HS-5 (cell line): ENCODE measurements at places on chromosomes 2 and 18.

DNA sequence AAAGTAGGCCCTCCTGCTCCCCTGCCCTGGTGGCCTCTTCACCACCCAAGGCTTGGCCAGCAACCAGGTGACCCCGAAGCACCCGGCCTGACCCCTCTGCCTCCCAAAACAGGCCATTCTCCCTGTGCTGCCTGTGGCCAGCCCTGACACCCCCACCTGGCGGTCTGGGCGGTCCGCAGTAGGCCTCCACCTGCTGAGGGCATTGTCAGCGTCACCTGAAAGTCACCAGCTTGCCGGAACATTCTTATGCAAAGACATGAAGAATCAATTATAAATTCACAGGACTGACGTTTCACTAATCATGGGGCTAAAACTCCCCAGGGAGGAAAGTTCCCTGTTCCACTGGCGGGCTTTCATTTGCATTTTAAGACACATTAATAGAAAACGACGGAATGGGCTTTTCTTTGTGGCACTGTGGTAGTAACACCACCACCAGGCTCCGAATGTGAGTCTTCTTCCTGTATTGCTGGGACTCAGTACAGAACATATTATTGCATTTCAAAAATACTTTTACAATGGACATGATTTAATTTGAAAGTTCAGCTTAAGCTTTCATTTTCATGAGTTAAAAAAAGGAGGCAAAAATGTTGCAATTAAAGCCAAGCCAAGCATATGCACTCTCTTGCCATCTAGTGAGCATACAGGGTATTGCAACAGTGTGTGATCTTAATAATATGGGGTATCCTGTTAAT is 57.4 kb downstream of the ADI1 start:
- DNase-seq: no peak

DNA sequence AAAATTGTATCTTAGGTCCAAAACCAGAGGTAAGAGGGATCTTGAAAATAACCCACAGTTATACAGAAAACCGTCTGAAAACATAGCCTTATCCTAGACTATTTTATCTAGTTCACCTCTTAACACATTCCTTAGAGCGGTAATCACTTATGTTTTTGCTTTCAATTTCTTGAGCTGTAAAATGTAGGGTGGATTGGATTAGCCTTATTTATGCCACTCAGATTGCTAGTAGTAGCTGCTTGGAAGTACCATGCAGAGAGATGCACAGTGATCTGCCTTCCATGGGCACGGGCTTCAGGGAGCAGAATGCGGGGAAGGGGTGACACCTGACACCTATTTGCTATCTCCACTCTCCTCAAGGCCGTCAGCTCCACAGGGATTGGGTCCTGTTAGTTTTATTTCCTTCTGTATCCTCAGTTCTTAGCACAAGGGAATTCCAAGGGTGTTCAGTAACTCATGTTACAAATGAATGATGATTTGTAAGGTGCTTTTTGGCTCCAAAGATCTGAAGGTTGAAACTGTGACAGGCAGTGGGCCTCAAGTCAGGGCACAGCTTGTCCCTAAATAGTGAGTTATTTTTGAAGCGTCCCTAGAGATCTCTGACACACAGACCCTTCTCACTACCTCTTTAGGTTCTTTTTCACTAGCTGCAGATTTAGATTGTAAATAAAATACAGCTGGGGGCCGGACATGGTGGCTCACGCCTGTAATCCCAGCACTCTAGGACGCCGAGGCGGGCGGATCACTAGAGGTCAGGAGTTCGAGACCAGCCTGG is 64.0 kb upstream of the PMAIP1 start:
- DNase-seq: no peak

- DNase-seq: no peak
Measured at GRCh38 chr2:143579456-143579855, 450.2 kb downstream of the ARHGAP15 start.

- DNase-seq: no peak
Measured at GRCh38 chr2:156346731-156347130, 14.2 kb upstream of the NR4A2 start.

DNA sequence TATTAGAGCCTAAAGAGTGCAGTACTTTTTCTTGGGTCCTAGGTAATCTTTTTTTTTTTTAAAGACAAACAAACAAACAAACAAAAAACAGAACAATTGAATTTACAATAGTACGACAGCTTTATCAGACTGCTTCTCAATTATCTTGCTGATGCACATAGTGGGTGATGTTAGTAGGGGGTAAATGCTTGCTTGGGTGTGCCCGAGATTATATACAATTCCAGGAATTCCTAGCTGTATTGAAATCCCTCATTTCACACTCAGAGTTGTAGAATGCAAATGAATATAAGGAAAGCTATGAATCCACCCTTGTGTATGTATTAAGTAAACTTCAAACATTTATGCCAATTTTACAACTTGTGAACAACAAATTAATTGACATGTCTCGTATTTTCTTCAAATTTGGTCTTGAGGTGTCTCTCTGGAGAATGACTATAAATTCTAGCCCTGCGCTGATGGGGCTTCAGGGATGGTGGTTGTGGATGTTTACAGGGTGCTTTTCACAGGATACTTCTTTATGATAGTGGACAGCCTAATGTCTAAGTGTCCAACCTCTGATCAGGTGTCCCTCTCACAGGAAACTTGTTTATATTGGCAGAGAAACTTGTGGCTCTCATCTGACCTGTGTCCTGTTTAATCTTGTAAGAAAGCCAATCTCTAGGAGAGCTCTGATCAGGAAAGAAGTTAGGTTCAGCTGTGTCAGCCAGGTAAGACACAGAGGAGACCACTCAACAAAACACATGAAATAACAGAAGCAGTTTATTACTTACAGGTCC is 61.9 kb upstream of the SLC39A10 start:
- no peak for DNase-seq

DNA sequence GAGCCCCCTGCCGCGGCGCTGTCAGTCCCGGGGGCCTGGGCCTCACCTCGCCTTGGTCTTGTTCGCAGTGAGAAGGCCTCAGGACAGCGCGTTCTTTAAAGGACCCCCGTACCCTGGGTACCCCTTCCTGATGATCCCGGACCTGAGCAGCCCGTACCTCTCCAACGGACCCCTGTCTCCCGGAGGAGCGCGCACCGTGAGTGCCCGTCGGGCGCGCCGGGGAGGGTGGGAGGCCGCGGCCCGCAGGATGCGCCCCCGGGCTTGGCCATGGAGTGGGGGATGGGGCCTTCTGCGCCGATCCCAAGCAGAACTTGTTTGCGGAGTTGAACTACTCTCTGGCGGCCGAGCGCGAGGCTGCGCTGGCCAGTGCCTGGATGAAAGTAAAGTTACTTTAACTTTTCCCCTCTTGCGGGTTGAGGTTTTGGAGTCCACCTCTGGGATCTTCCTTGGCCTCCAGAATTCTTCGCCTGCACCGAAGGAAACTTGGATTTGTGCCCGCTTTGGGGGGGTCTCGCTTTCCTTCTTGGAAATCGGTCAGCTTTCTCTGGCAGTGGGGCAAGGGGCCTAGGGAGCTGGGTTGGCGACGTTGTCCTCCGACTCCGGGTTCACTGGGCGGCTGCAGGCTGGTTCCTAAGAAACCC is 1.2 kb downstream of the TCF7L1 start:
- DNase-seq: no peak

GRCh38 chr2:128684523-128684922 is 365.9 kb upstream of the HS6ST1 start:
- DNase-seq: no peak

- DNase-seq: no peak
Measured at GRCh38 chr2:237326266-237327171, 87.4 kb downstream of the COL6A3 start.

- DNase-seq: no peak
Measured at GRCh38 chr2:227880460-227880859, 9.0 kb downstream of the DAW1 start.

- peak; percentile 35 for DNase-seq
Measured at GRCh38 chr18:28267878-28268625, 91.1 kb upstream of the CDH2 start.

GRCh38 chr2:218992703-218993344 is 398 bp downstream of the CRYBA2 start:
- no peak for DNase-seq

- DNase-seq: no peak
Measured at GRCh38 chr2:47194410-47194809, 39.3 kb upstream of the STPG4 start.

DNA sequence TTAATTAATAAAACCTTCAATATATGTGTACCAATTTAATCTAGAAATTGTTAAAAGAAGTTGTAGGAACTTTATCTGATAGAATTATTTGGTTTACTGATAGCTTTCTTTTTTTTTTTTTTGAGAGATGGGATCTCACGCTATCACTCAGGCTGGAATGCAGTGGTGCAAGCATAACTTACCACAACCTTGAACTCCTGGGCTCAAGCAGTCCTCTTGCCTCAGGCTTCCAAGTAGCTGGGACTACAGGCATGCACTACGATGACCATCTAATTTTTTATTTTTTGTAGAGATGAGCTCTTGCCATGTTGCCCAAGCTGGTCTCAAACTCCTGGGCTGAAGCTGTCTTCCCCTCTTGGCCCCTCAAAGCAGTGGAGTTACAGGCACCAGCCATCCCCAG is 66.8 kb downstream of the CCDC138 start:
- DNase-seq: no peak

DNA sequence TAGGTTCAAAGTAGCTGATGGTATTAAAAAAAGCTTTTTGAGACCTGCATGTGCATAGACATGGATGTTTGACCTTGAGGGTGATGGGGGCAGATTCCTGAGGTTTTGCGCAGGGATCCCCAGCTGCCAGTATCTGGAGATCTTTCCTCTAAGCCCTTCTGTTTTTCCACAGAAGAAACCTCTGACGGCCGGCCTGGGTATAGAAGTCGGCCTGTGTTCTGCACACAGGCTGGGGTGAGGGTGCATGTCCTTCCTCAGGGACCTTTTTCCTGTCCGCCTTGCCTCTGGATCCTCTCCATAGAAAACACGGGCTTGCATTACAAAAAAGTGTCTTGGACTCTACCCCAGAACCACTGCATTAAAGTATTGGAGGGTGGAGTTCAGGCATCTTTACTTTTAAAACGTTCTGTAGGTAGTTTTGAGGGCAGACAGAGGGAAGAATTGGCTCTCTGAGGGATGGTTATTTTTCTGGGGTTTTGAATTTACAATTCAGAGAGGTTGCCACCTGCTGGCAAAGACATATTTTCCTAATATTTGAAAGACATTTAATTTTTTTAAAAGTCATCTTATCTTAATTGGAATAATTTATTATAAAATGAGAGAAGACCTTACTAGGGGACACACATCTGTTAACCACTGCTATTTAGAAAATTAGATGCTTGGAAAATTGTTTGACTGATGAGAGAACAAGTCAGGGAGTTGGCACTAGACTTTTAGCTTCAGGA is 350.6 kb downstream of the DCDC2C start:
- no peak for DNase-seq

DNA sequence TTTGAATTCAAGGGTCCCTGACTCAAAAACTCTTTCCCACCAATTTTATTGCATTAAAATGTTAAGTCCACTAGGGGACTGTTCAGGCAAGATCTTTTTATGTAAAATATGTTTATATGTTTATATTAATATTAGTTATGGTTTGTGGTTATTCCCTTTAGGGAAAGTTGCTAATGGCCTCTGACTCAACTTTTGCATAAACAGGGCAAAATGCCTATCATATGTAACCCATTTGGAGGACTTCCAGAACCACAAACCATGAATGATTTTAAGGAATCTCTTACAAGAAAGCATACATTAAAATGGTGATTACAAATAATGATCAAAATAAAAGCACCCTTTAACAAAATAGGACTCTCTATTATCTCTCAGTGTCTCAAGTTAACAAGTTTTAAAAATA is 1484.5 kb upstream of the ZEB2 start:
- peak; percentile 61 for DNase-seq

- DNase-seq: no peak
Measured at GRCh38 chr2:240561325-240561971, 1.3 kb downstream of the DUSP28 start.

GRCh38 chr18:3401669-3402620 is 48.0 kb upstream of the TGIF1 start:
- DNase-seq: no peak

- DNase-seq: no peak
Measured at GRCh38 chr2:118223511-118223991, 135.3 kb downstream of the INSIG2 start.
